CD4-positive, alpha-beta T cell (primary cell): ENCODE measurements at places on chromosomes 4 and X.
A peak's percentile ranks its signal among the peaks of the same experiment; 100 is the strongest.

- H3K4me1 ChIP-seq, result peaks cover 24% of the 10 kb centered on the region
- no peak for DNase-seq
Observed at GRCh38 chr4:121072224-121073003, at the start of gene NDNF. TSS of gene NDNF (minus strand) at chr4:121072535. CDS start at chr4:121045837, 26,698 bp downstream.

DNA sequence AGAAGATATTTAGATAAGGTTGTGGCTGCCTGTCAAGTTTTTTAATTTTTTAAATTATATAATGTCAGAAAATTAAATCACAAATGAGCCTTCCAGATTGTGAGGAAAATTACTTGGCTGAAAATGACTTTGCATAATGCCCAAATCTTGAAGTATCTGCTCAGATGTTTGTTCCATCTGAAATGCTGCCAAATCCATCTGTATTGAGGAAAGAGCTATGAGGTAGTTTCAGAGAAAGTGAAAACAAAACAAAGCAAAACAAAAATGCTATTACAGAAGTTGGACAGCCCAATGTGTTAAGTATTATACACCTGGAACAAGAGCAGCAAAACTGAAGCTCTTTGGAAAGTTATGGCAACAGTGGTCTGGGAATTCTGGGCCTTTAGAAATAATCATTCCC lies 23.3 kb upstream of the GUCY1B1 start:
- no peak overlapping the region for H3K4me3 ChIP-seq
- no peaks in the 10 kb centered on the region for H3K36me3 ChIP-seq
- DNase-seq, result no peak
- no peaks in the 10 kb centered on the region for H3K27me3 ChIP-seq
- H3K4me1 ChIP-seq, result no peaks in the 10 kb centered on the region

DNA sequence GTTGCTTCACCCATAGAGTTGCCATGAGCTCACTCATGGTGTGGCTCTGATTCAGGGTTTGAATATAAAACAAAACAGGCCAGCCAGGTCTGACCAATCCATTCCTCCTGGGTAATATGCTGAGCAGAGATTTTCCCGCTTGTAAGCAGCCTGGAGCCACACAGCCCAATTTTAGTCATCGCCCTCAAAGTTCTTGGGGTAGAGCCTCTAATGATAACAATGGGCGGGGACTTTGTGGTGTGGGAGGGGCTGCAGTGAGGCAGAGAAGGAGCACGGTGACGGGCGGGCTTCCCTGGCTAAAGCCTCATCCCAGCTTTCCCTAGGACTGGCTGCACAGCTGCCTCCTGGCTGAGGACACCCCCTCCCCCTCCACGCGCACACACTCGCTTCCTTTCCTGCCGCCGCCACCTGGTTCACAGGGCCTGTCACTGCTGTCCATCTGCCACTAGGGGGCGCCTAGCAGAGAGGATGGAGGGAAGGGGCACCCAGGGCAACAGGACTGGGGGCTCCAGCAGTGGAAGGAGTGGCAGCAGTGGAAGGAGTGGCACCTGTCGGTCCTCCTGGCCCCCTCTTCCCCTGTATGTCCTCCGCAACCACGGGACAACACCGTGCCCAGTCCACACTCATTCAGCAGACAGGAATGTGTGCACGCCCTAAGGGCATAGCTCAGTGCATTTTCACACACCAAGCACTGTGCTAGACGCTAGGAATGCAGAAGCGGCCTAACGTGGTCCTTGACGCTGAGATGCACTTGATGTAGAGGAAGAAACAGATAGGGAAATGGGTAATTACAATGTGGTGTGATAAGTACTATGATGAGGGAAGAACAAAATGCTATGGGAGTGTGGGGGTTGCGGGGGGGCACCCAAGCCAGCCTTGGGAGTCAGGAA lies 26.8 kb downstream of the PRPS1 start:
- no peak overlapping the region for H3K27ac ChIP-seq
- DNase-seq, result peak; percentile 79
- H3K4me3 ChIP-seq, result no peak overlapping the region
- peaks cover 12% of the 10 kb centered on the region for H3K4me1 ChIP-seq
- no peaks in the 10 kb centered on the region for H3K27me3 ChIP-seq
- H3K36me3 ChIP-seq, result peaks cover 7% of the 10 kb centered on the region

GRCh38 chr4:110033355-110034025 lies 120.8 kb downstream of the EGF start:
- DNase-seq, result no peak
- H3K4me1 ChIP-seq, result no peaks in the 10 kb centered on the region
- H3K4me3 ChIP-seq, result no peak overlapping the region
- H3K36me3 ChIP-seq, result no peaks in the 10 kb centered on the region
- H3K27me3 ChIP-seq, result no peaks in the 10 kb centered on the region

DNA sequence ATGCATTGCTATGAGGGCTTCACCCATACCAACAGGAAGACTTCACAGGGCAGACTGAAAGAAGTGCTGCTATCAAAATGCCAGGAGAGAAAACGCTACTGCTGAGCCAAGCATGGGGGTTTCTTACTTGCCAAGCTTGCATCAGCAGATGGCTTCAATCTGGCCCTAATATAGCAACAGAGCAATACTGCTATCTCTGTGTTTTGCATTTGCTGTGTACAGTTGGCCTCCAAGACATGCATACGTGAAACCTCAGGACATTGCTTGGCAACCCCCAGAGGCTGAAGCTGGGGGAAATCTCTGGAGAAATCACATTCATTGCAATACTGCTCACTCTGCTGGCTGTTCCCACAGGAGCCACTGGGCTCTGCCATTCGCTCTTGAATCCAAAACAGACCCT lies 127.2 kb upstream of the GPC4 start:
- H3K36me3 ChIP-seq, result no peaks in the 10 kb centered on the region
- H3K27me3 ChIP-seq, result no peaks in the 10 kb centered on the region
- H3K4me3 ChIP-seq, result no peak overlapping the region
- no peaks in the 10 kb centered on the region for H3K4me1 ChIP-seq
- DNase-seq, result no peak
- no peak overlapping the region for H3K27ac ChIP-seq

DNA sequence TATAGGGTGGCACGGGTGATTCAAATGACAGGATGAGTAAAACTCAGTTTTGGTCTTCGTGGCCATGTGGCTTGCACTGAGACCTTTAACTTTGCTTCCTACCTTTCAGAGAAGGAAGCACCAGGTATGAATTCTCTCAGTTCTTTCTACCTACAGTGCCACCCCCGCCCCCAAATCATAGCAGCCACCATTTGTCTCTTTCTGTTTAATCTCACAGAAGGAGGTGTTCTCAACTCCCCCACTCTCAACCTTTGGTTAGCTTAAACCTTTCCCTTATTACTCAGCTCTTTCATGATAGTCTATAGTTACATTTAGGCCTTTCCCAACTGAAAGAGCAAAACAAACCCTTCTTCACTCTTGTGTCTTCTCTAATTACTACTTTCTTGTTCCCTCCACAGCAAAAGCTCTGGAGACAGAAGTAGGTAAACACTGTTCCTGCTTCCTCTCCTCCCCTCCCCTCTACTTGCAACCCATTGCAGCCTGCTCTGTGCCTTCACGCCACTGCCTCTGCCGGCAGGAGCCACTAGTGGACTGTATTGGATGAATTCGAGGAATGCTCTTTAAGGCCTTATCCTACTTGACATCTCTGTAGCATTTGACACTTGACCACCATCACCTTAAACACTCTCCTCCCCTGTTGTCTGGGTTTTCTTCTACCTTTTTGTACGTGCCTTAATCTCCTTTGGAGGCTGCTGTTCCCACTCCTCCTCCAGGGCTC lies 123.7 kb downstream of the AFF1 start:
- peaks cover 5% of the 10 kb centered on the region for H3K36me3 ChIP-seq
- no peak overlapping the region for H3K27ac ChIP-seq
- peaks cover 23% of the 10 kb centered on the region for H3K4me1 ChIP-seq
- H3K27me3 ChIP-seq, result no peaks in the 10 kb centered on the region
- H3K4me3 ChIP-seq, result no peak overlapping the region

GRCh38 chr4:145098675-145099037 lies 545 bp downstream of the ABCE1 start:
- H3K36me3 ChIP-seq, result peaks cover 20% of the 10 kb centered on the region
- peak overlapping the region; percentile 90 for H3K27ac ChIP-seq
- peaks cover 25% of the 10 kb centered on the region for H3K4me1 ChIP-seq
- no peaks in the 10 kb centered on the region for H3K27me3 ChIP-seq
- DNase-seq, result no peak
- H3K4me3 ChIP-seq, result peak overlapping the region; percentile 93

- H3K27ac ChIP-seq, result no peak overlapping the region
- no peaks in the 10 kb centered on the region for H3K27me3 ChIP-seq
- H3K4me3 ChIP-seq, result no peak overlapping the region
- no peak for DNase-seq
- no peaks in the 10 kb centered on the region for H3K4me1 ChIP-seq
Observed at GRCh38 chrX:122913764-122914163, 270.3 kb upstream of the GRIA3 start.

DNA sequence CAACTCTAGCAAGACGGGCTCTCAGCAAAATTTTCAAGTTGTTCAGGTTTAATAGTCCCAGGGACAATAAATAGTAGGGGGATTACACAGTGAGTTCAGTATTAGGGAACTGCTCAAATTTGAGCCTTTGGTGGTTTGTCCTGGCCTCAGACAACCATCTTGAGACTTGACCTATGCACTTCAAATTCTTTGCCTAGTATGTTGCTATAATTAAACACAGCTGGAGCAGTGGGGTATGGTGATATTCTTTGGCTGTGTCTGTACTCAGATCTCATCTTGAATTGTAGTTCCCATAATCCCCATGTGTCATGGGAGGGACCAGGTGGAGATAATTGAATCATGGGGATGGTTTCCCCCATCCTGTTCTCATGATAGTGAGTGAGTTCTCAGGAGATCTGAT lies 43.3 kb upstream of the TEX13A start:
- H3K4me3 ChIP-seq, result no peak overlapping the region
- H3K27me3 ChIP-seq, result no peaks in the 10 kb centered on the region
- DNase-seq, result no peak
- H3K4me1 ChIP-seq, result no peaks in the 10 kb centered on the region

GRCh38 chr4:110631584-110632505 lies 9.0 kb upstream of the PITX2 start:
- H3K27ac ChIP-seq, result no peak overlapping the region
- no peak for DNase-seq
- H3K36me3 ChIP-seq, result no peaks in the 10 kb centered on the region
- peaks cover 14% of the 10 kb centered on the region for H3K4me1 ChIP-seq
- H3K27me3 ChIP-seq, result peaks cover 96% of the 10 kb centered on the region

GRCh38 chr4:175953960-175954521 lies 111.6 kb upstream of the WDR17 start:
- no peak overlapping the region for H3K4me3 ChIP-seq
- DNase-seq, result no peak
- no peaks in the 10 kb centered on the region for H3K36me3 ChIP-seq

DNA sequence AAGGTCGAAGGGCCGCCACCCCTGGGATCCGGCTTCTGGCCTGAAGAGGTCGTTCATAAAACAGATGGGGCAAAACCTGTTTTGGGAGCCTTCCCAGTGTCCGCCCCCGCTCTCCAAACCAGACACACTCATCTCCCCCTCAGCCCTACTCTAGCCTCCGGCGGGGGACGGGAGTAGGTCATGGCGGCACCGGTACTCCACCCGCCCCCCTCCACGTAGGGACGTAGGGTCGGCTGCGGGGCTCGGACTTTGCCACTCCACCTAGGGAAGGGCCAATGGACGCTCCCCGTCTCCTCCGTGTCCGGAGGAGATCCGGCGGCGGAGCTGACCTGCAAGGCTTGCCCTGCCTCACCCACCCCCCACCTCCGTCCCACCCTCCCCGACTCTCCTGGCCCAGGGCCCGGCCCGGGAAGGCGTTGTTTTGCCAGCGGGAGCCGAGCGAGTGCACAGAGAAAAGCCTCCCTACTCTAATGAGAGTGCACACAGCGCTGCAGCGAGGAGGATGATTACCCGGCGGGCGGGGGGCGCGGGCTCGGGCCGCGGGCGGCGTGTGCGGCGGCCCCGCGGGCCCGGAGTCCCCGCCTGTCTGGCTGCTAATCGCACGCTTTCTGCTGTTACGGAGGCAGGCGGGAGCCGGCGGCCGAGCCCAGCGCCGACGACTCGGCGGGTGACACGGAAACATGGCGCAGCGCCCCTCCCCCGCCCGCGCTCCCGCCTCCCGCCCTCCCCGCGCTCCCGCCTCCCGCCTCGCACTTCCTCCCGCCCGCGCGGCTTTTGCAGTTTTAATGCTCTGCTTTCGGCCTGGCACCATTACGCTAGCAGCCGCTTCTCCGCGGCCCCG lies 8.3 kb upstream of the BCOR start:
- peaks cover 32% of the 10 kb centered on the region for H3K4me1 ChIP-seq
- peak overlapping the region; percentile 66 for H3K4me3 ChIP-seq
- H3K27me3 ChIP-seq, result peaks cover 5% of the 10 kb centered on the region
- no peak overlapping the region for H3K27ac ChIP-seq
- H3K36me3 ChIP-seq, result no peaks in the 10 kb centered on the region

DNA sequence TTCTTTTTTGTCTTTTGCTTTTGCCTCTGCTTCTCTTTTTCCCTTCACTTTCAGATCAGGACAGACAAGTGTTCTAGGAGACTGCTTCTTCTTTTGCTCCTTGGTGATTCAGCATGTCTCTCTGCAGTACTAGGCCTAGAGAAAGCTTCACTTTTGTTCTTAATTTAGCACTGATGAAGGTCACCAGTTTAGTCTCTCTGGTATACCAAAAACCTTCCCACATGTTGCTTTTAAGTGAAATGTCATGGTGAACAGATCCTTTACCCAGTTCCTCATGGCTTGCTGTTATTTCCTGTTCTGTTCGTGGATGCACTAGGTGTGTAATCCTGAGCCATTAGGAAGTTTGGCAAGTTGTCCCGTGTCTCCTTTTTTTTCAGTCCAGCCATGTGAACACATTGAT lies 53.3 kb downstream of the NBDY start:
- H3K4me1 ChIP-seq, result peaks cover 8% of the 10 kb centered on the region
- H3K36me3 ChIP-seq, result no peaks in the 10 kb centered on the region
- no peak overlapping the region for H3K4me3 ChIP-seq
- no peak overlapping the region for H3K27ac ChIP-seq

- no peaks in the 10 kb centered on the region for H3K27me3 ChIP-seq
- H3K36me3 ChIP-seq, result no peaks in the 10 kb centered on the region
- H3K27ac ChIP-seq, result no peak overlapping the region
- no peak for DNase-seq
- H3K4me3 ChIP-seq, result no peak overlapping the region
Observed at GRCh38 chr4:152168987-152169616, 366.8 kb downstream of the FBXW7 start.

GRCh38 chrX:925094-925493 lies 287.4 kb downstream of the CRLF2 start:
- no peaks in the 10 kb centered on the region for H3K27me3 ChIP-seq
- DNase-seq, result no peak
- no peaks in the 10 kb centered on the region for H3K4me1 ChIP-seq
- no peaks in the 10 kb centered on the region for H3K36me3 ChIP-seq
- H3K27ac ChIP-seq, result no peak overlapping the region

DNA sequence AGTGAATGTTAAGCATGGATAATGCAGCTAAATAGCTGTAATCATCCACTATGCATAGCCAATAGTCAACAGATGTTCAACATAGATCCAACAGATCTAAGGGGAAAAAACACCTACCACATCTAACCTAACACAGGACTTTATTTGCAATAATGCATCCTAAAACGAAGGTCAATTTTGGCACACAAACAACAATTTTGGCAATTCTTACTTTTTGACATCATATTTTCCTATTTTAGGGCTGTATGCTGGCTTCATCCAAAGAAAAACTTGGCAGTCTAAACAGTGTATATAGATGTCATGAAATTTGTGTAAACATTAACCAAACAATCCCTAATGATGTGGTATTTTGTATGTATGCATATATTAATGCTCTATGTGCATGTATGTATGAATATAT lies 33.2 kb downstream of the UNC5C start:
- no peaks in the 10 kb centered on the region for H3K27me3 ChIP-seq
- no peaks in the 10 kb centered on the region for H3K36me3 ChIP-seq
- no peak for DNase-seq

- H3K4me3 ChIP-seq, result no peak overlapping the region
- no peaks in the 10 kb centered on the region for H3K36me3 ChIP-seq
- H3K4me1 ChIP-seq, result no peaks in the 10 kb centered on the region
- no peaks in the 10 kb centered on the region for H3K27me3 ChIP-seq
- DNase-seq, result no peak
Observed at GRCh38 chr4:183254162-183254561, 65.9 kb downstream of the CLDN22 start.
